Osteocyte (in vitro differentiated cells): ENCODE measurements at places on chromosomes 12 and 14. TPM values are rescaled to one million over a fixed set of nuclear protein-coding genes. Genes with fewer than 3 reads are reported as not detected.

Gene DDN
- total RNA-seq, result 0.08 and 0.26 TPM in 2 replicates

Gene TAS2R43
- total RNA-seq, result 0.86 and 1.0 TPM in 2 replicates

Gene PZP
- total RNA-seq, result not detected in 2 replicates

Gene PMCH
- total RNA-seq, result not detected in 2 replicates

Gene DHRS7
- total RNA-seq, result 45.5 and 49.1 TPM in 2 replicates
